ENCODE measurements at places on chromosomes 3 and 15.

- no peak for DNase-seq
Measured at GRCh38 chr3:37991823-37992222, 1.2 kb downstream of the VILL start.

DNA sequence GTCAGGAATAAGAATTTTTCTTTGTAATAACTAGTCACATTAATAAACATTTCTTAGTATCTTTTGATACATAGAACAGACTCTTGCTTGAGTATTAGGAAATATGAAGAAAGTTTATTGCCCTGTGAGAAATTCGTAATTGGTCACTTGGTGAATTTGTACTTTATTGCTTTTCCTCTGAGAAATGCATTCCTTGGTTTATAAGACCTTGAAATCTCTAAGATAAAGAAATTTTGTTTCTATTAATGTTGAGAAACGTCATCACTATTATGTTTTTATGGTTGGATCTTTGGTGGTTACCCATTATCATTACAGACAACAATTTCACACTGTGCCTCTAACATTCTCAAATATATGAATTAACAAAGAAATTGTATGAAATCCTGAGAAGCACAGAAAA lies 652.0 kb upstream of the NECTIN3 start:
- no peak for DNase-seq

DNA sequence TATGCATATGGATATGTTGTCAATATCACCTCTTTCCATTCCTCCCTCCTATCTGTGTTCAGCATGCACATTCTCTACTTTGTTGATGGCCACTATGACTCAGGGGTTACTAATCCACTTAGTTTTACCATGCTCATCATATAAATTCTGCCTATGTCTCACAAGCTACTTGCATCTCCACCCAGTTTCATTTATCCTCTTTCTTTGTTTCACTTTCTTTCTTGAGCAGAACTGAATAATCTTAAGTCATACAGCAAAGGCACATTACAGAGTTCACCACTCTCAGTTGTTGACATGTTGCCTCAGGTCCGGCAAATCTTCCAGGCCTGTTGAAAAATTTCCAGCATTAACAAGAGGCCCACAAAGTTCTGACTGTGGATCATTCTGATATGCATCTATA lies 71.5 kb downstream of the SSR3 start:
- DNase-seq, result no peak

GRCh38 chr3:41418961-41419691 lies 219.8 kb downstream of the CTNNB1 start:
- DNase-seq, result no peak

DNA sequence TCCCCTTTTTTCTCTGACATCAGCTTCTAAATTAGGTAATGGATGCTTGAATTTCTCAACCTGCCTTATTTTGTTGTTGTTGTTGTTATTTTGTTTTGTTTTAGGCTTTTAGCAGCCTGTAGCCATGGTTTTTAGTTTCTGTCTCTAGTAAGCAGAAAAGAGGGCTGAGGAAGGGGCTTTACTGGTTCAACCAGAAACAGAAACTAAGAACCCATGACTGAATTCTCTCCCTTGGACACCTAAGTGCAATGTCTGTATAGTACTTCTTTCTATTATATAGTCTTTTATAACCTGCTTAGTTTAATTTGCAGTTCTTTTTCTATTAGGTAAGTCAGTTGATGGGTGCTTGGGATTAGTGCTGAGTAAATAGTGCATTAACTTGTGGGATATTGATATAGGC lies 129.0 kb downstream of the BBX start:
- no peak for DNase-seq

GRCh38 chr3:43953814-43954692 lies 263.3 kb downstream of the ABHD5 start:
- DNase-seq, result peak; percentile 14

DNA sequence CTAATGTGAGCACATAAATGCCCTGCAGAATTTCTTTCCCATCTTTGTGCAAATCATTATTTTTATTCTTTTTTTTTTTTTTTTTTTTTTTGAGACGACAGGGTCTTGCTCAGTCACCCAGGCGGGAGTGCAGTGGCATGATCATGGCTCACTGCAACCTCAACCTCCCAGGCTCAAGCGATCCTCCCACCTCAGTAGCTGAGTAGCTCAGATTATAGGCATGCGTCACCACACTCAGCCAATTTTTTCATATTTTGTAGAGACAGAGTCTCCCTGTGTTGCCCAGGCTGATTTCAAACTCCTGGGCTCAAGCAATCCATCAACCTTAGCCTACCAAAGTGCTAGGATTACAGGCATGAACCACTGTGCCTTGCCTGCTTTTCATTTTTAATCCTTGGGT lies 22.9 kb downstream of the DAG1 start:
- no peak for DNase-seq

DNA sequence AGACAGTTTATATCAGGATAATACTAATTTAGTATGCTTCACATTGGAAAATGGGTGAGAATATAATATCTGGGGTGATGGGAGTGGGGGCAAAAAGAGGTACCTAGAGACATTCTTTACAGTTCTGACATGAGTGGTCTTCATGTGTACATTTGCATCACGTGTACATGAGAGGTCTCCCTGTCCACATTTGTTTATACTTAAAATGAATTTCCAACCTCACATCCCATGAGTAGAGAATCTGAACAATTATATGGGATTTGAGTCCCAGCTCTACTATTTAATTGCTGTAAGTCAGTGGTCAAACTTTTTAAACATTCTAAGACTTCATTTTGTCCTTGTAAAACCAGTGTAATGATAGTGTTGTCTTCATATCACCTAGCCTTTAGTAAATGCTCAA lies 408.4 kb downstream of the NAALADL2 start:
- DNase-seq, result no peak

DNA sequence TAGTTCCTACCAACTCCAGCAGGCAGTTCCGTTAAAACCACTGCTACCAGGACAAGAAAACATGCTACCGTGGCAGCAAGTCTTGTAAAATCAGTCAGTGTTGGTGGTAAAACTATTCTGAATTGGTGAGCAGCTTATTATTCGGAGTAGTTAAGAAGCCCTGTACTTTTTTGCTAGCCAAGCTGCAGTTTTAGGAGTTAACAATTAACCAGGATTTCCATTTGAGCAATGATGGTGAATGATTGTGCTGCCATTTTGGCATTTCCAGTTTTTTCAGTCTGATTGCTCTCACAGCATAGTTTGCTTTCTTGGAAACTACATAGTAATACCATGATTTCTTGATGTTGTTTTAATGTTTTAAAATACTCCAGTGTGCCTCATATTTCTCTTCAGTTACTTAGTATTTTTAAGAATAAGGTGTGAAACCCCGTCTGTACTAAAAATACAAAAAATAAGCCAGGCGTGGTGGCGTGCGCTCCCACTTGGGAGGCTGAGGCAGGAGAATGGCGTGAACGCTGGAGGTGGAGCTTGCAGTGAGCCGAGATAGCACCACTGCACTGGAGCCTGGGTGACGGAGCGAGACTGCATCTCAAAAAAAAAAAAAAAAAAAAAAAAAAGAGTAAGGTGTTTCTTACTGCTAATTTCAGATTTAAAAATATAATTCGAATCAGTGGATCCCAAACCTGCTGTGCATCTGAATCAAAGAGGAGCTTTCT lies 43.8 kb upstream of the SCAANT1 start:
- no peak for DNase-seq

DNA sequence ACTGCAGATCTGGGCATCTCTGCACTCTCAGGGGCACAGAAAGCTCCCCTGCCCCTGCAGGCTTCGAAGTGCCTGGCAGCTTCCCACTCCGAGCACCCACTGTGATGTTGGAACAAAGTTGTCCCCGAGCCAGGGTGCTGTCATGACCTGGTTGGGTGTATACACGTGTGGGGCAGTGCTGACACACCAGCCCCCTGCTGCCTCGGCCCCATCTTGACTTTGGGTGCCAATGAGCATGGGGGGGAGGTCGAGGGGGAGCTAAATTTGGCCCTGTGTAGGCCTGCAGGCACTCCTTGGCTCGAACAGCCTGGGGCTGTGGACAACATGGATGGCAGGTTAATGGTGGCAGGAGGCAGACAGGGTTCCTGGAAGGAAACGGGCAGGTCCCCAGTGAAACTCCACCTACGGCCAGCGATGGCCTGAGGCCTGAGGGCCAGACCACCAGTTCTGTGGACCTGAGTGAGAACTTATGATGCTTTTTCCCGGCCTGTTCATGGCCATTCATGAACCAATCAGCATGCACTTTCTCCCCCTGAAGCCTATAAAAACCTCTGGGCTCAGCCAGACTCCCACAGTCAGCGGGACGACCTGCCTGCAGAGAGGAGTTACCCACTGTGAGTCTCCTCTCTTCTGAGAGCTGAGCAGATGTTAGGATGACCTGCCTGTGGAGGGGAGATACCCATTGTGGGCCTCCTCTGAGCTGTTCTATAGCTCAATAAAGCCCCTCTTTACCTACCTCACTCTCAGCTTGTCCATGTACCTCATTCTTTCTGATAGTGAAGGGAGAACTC lies 1029.1 kb upstream of the GBE1 start:
- no peak for DNase-seq

- no peak for DNase-seq
Measured at GRCh38 chr15:41925086-41925608, 31.3 kb upstream of the SPTBN5 start.

GRCh38 chr3:123295171-123295900 lies 93.6 kb downstream of the SEC22A start:
- no peak for DNase-seq

- DNase-seq, result peak; percentile 44
Measured at GRCh38 chr3:13850161-13850945, 29.5 kb downstream of the WNT7A start.

DNA sequence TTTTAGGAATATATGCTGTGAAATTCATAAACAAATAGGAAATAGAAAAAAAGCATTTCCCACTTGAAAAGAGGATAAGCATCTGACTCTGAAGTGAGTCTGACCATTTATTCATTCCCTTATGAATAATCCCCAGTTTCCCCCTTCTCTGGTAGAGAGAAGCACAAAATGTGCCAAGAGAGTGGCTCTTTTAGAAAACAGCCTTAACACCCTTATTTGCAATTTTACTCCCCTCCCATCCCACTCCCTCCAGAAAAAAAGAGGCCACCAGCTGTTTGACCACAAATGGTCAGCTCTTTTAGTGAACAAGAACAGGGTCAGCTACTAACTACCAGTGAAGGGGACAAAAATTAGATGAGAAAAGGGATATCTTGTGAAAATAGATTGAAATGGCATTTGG lies 184.5 kb upstream of the ADAMTS9 start:
- no peak for DNase-seq

DNA sequence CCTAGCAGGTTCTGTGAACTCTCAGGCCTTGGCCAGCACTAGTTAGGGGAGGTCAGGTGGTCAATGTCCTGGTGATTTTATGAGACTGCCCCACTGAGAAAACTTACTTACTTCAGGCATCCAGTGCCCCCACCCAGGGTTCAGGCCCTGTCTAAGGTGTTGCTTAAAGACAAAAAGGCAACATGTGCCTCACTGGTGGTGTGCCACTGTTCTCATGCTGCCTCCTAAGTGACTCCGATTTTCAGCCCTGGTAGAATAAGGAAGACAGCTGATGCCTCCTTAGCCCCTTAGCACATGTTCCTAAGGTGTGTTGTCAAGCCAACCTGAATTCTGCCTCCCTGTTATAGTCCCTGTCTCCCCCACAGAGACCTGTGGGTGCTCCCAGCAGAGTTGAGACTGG lies 5.3 kb downstream of the RBM15B start:
- DNase-seq, result no peak

- no peak for DNase-seq
Measured at GRCh38 chr3:53044371-53044710, 1.5 kb downstream of the SFMBT1 start.

DNA sequence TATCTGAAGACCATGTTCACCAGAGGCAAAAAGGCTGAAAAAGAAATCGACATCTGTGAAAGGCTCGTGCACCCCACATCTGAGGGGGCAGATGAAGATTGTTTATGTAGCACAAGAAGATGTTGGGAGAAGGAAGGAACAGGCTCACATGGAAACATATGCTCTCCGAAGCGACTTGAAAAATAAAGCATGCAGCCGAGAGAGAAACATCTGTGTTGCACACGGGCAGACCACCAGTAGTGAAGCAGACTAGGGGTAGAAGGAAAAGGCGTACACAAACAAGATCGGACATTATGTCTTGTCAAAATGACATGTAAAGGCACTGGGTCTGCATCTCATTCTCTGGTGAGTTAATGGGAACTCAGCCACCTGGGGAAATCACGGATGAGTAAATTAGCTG lies 356.5 kb downstream of the ZIC4 start:
- no peak for DNase-seq

GRCh38 chr3:46098319-46098761 lies 71.1 kb upstream of the XCR1 start:
- peak; percentile 33 for DNase-seq

Data from mucosa of gallbladder (tissue), 1 donor.